NCI-H2081 (cell line): ENCODE measurements at places on chromosomes 4 and X.

DNA sequence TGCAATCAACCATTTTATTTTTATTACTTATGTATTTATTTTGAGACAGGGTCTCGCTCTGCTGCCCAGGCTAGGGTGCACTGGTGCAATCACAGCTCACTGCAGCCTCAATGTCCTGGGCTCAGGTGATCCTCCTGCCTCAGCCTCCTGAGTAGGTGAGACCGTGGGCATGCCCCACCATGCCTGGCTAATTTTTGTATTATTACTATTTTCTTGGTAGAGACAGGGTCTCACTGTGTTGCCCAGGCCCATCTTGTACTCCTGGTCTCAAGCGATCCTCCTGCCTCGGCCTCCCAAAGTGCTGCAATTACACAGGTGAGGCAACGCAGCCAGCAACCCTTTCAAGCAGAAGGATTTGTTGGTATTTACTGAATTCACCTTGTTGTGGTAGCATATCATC is 60.3 kb upstream of the PPP2R3B start:
- DNase-seq: no peak

DNA sequence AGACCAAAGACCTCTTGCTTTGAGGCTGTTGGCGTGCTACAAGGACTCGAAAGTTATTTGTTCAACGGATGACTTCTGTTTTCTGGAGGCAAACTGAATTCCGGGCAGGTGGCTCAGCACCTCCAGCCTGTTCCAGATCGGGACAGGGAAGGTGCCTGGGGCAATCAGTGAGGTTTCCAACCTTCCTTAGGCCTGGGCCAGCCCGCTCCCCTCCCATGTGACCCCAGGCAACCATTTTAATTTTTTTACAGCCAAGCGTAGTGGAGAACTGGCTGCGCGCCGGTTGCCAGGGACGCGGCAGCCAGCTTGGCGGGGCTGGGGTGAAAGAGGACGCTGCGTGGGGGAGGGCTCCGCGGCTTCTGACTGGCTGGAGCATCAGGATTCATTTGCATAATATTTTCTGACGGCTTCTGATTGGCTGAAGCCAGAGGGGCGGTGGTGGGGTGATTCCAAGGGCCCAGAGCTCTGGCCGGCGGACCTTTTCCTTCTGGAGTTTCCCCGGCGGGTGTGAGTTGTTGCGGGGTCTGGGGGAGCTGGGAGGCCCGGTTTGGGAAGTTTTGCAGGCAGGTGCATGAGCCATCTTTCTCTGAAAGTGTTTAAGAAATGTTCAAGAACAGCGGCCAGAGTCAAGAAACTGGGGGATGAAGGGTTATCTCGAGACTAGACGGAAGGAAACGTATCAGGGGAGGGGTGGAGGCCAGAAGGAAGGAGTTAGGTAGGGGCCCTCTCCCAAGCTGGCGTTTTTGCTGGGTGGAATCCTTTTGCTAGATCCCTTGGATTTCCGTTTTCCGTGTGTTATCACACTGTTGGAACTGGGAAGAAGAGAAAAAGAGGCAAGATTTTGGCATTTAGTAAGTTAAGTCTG is at the start of gene MID1IP1:
Gene MID1IP1 (plus strand): TSS at position 479 of the 865 bp plus-strand sequence. CDS start 3,488 bp downstream, outside the sequence.
- DNase-seq: peak; percentile 93

- no peak for DNase-seq
Observed at GRCh38 chrX:69616457-69617203, 717 bp downstream of the EDA start.

DNA sequence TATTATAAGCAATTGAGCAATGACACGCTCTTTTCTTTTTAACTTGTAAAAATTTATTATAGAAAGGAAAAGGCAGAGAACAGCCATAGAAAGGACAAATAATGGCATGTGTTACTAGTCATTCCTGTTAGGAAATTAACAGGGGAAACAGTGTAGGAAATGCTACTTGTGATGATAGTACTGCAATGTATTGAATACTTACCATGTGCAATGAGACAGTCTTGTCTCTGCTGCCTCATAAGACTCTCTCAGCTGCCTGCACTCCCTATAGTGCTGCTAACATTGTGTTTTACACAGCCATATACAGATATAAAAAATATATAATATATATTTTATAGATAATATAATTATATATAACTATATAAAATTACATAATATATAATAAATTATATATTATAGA is 62.3 kb upstream of the SHOX start:
- no peak for DNase-seq

DNA sequence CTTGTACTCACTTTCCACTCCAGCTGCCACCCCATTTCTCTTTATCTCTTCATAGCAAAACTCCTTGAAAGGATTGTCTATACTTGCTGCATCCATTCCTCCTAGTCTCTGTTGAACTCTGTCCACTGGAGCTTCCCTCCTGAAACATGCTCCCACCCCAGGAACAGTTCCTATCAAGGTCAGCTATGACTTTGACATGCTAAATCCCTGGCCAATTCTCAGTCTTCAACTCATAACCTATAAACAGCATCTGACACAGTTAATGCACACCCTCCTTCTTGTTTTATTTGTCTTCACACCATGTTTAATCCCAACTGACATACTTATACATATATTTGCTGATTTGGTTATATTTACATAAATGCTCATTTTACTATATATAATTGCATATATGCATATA is 47.8 kb downstream of the SPARCL1 start:
- DNase-seq: no peak

- no peak for DNase-seq
Observed at GRCh38 chrX:11241720-11242119, 51.5 kb upstream of the AMELX start.

DNA sequence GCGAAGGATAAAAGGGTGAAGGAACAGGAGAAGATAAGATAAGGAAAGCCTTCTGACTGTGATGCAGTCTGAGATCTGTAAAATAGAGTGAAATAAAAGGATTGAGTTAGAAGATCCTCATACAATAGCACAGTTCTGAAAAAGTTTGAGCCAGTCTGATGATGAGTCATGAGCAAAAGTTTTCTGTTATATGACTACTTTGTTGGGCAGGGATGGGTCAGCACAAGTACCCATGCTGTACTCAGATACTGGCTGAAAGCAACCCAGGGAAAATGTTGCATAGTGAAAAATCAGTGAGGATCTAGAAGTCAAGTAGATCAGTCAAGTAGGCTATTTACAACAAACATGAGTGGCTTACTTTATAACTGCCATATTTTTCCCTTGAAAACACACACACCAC is 253.5 kb downstream of the PCDH10 start:
- no peak for DNase-seq

GRCh38 chrX:12967711-12968465 is 7.0 kb upstream of the TMSB4X start:
- no peak for DNase-seq

DNA sequence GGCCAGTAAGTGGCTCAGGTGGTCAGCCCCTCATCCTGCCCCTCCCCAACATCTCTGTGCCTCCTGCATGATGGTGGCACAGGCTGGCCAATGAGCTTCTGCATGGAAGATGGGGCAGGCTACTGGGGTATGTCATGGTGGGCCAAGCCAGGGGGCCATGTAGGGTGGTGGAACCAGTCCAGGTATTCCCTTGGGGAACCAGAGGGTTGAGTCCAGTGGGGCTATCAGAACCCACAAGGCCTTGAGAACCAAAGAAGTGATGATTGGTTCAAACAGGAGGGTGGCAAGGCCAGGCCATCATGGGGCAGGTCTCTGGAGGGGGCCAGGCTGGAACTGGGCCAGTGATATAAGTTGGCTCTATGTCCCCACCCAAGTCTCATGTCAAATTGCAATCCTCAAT is 18.8 kb upstream of the PPP2R2C start:
- no peak for DNase-seq

GRCh38 chrX:112577146-112577545 is 102.6 kb downstream of the LHFPL1 start:
- DNase-seq: no peak

- no peak for DNase-seq
Observed at GRCh38 chr4:87017580-87018342, 83.0 kb downstream of the AFF1 start.

DNA sequence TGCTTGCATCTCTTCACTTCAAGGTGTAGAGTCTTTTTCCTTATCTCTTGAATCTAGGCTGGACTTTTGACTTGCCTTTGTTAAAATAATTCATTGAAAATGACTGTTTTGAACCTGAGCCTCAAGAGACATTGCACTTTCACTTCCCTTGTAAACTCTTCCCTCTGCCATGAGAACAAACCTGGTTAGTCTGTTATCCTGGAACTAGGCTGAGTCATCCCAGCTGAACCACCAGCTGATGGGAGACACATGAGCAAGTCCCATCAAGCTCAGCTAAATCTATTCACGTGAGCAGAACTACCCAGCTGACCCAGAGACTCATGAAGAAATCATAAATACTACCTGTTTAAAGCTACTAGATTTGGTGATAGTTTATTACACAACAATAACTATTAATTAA is 202.3 kb upstream of the CENPE start:
- no peak for DNase-seq

DNA sequence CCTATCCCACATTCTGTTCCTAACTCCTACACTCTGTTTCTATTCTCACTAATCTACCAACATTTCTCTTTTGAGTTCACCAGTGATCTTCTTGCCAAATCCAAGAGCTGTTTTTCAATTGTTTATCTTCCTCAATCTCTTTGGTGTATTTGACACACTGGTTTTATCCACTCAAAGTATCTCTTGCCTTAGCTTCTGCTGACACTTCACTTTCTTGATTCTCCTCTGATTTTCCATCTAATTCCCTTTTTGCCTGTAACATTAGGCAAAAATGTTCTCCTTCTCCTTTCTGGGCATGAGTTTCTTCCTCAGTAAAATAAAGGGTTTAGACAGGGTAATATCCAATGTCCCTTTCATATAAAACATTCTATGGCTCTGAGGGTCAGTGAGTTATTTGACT is 26.2 kb downstream of the GRIA3 start:
- DNase-seq: no peak

DNA sequence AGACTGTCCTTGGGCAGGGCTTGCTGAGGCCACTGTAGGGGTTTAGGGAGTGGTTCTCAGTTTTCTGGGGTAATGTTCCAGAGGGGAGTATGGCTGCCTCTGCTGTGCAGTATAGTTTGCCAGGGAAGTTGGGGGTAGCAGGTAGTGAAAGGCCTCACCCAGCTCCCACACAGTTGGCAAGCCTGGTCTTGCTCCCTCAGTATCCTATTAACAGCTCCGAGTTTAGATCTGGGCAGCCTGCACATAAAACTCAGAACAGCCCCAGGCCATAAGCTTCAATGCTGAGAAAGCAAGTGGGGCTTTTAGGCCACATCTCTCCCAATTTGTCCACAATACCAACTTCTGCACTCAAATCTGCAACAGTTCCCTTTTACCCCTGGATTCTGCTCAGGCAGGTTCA is 205.2 kb downstream of the GALNTL6 start:
- DNase-seq: no peak

DNA sequence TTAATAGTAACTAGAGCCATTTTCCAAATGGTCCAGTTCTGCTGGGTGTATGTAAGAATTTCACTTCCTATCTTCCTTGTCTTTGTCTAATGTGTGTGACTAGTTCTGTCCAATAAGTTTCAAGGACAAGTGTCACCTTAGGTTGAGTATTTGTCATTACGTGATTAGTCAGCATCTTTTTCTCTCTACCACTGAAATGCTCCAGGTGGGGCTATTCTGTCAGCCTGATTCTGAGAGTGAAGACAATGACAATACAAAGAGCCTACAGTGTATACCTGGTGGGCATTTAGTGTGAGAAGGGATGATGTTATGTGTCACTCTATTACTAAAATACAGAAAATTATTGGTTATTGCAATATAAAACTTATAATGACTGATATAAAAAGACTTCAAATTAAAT is 876.3 kb downstream of the C4orf33 start:
- peak; percentile 2 for DNase-seq

GRCh38 chr4:147388018-147388417 is 92.9 kb upstream of the EDNRA start:
- no peak for DNase-seq

- DNase-seq: no peak
Observed at GRCh38 chr4:7134737-7135388, 57.5 kb upstream of the SORCS2 start.

DNA sequence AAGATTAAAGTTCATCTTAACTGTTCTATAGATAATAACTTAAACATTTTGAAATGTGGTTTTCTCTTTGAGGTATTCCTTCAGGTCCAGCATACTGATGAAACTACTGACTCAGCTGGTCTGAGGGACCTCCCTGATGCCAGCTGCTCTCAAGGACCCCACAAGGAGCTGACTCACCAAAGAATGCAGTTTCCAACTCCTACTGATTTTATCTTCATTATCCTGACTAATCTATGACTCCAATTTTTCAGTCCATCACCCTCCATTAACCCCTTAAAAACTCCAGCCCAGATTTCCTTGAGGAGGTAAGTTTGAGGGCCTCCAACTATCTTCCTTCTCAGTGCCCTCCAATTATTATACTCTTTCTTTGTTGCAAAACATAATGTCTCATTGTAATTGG is 1.4 kb upstream of the UGT2B4 start:
- DNase-seq: no peak

GRCh38 chr4:174053895-174054294 is 229.6 kb downstream of the FBXO8 start:
- DNase-seq: no peak

- DNase-seq: no peak
Observed at GRCh38 chr4:107896158-107896645, 35.1 kb upstream of the CYP2U1 start.

GRCh38 chr4:152456609-152457008 is 79.3 kb downstream of the FBXW7 start:
- no peak for DNase-seq

DNA sequence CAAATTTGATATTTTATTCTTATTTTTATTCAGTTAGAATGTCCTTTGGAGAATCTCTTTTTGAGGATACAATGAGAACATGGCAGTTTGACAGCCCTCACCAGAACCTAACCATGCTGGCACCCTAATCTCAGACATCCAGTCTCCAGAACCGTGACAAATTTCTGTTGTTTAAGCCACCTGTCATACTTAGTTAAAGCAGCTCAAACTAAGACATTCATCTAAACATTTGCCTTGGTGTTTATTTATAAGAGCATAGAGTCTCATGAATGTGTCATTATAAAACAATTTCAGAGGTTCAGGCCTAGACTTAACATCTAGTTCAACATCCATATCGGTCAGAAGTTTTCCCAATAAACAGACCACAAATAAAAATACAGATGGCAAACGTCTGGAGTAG is 125.1 kb upstream of the FUNDC1 start:
- no peak for DNase-seq

GRCh38 chr4:164892018-164892417 is 15.0 kb downstream of the APELA start:
- no peak for DNase-seq

- DNase-seq: no peak
Observed at GRCh38 chrX:2693113-2694002, 2.3 kb downstream of the CD99 start.
